Hepatic stellate cell (primary cell): ENCODE measurements at places on chromosomes 5 and 9.

DNA sequence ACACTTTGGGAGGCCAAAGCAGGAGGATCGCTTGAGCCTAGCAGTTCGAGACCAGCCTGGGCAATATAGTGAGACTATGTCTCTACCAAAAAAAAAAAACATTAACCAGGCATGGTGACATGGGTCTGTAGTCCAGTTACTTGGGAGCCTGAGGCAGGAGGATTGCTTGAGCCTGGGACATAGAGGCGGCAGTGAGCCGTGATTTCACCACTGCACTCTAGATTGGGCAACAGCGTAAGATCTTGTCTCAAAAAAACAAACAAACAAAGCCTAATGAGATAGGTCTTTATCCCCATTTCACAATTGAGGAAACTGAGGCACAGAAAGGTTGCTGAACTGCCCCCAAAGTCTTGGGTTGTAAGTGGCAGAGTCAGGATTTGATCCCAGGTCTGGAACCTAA lies 70.5 kb upstream of the RAD23B start:
- no peak for DNase-seq

DNA sequence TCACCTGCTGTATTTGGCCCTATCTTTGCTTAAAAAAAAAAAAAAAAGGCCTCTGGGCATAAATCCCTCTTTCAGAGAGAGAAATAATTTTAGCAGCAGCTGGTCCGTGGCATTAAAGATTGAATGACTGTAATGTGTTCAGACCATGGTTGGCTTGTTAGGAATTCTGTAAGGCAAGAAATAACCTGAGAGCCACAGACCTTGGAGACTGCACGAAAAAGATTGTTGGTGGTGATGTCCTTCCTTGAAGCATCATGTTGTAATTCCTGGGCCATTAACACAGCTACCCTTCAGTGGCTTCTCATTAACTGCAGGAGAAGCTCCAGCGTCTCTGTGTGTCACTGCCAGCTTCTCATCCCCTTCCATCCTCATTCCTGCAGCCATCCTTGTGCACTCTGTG lies 79.0 kb downstream of the SGCD start:
- DNase-seq = no peak

DNA sequence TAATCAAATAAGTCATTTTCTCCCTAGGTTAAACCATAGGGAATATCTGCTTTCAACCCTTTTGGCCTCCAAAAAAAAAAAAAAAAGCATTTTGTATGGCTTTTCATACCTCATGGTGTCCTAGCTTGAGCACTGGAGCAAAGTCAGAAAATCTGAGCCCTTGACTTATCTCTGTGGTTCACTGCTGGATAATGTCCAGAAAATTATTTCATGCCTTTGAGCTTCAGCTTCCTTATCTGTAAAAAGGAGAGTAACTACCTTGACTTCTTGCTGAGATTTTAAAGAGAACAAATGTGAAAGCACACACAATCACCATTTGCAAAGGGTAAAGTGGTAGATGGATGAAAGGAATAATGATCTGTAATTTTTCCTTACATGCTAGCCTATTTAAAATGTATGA lies 165.9 kb downstream of the ALDH1A1 start:
- DNase-seq = no peak

DNA sequence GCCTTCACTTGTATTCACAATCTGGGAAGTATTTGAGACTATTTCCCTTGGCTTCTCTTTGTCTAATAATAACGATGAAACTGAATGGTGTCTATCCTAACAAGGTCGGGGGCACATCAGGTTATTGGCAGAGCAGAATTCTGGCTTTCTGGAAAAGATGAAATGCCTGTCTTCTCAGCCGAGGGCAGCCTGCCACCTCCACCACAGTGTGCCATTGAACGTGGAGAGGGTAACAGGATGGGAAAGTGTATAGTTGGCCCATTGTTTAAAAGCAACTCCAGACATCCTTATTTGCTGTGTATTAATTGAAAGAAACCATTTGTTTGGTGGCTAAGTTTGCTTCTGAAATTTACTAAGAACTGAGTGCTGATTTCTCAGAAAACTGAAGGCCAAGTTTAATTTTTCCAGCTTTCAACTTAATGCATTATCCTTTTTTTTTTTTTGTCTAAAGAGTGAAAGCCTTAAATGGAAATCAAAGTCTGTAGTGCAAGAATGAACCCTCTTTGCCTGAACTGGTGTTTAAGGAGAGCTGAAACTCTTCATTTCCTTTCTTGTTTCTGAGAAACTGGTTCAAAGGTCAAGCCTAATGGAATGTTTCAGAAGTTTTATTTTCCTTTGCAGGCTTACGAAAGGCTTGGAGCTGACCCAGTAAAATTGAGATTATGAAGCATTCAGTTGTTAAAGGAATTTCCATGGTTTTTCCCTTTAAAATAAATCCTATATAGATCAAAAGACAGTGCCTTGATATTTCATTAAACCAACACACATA lies 563.7 kb upstream of the DAP start:
- DNase-seq = no peak

DNA sequence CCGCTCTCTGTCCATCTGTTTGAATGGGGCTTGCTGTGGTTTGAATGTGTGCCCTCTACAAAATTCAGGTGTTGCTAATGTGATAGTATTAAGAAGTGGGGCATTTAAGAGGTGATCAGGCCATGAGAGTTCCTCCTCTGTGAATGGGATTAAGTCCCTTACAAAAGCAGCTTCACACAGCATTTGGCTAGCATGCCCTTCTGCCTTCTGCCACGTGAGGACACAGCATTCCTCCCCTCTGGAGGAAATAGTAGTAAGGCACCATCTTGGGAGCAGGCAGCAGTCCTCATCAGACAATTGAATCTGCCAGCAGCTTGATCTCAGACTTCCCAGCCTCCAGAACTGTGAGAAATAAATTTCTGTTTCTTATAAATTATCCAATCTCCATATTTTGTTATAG lies 540.2 kb downstream of the CSNK1G3 start:
- DNase-seq = no peak
